Mammary microvascular endothelial cell (primary cell): ENCODE measurements at places on chromosomes 2 and 18. TPM values are rescaled to one million over a fixed set of nuclear protein-coding genes. Genes with fewer than 3 reads are reported as not detected.

Gene HOXD11
- total RNA-seq: 0.10 TPM in 1 of 2 replicates, not detected in the other

Gene TRMT61B
- total RNA-seq: 9.2 and 12.0 TPM in 2 replicates

Gene C2orf42
- 9.4 and 13.6 TPM in 2 replicates for total RNA-seq

Gene TIMM21
- 47.1 and 51.3 TPM in 2 replicates for total RNA-seq

Gene FEV
- not detected in 2 replicates for total RNA-seq

Gene WDPCP
- total RNA-seq: 3.5 and 4.0 TPM in 2 replicates

Gene SATB2
- 0.60 and 4.5 TPM in 2 replicates for total RNA-seq

Gene SP140
- total RNA-seq: under 0.01 and 0.20 TPM in 2 replicates

Gene RASGRP3
- total RNA-seq: 68.6 and 106 TPM in 2 replicates

Gene DCDC2C
- total RNA-seq: 0.60 TPM in 1 of 2 replicates, not detected in the other

Gene TUBA4A
- 13.6 and 22.3 TPM in 2 replicates for total RNA-seq

Gene DNAJC5G
- not detected in 2 replicates for total RNA-seq

Gene TUBA3E
- total RNA-seq: not detected in 2 replicates

Gene ATOH8
- total RNA-seq: 15.4 and 17.1 TPM in 2 replicates

Gene DSG1
- not detected in 2 replicates for total RNA-seq

Gene NYAP2
- total RNA-seq: not detected in 2 replicates

Gene HS1BP3
- 35.8 and 40.2 TPM in 2 replicates for total RNA-seq
